Stimulated activated CD8-positive, alpha-beta memory T cell treated with anti-CD3 and anti-CD28 coated beads, Interleukin-2, amount 100 ng/mL, for 1 hour (primary cell): ENCODE measurements at places on chromosomes 5 and 9.

- no peak for DNase-seq
Measured at GRCh38 chr5:146947181-146947941, 68.8 kb upstream of the PPP2R2B start.

- no peak for DNase-seq
Measured at GRCh38 chr5:1642621-1643061, 118.9 kb upstream of the LPCAT1 start.

DNA sequence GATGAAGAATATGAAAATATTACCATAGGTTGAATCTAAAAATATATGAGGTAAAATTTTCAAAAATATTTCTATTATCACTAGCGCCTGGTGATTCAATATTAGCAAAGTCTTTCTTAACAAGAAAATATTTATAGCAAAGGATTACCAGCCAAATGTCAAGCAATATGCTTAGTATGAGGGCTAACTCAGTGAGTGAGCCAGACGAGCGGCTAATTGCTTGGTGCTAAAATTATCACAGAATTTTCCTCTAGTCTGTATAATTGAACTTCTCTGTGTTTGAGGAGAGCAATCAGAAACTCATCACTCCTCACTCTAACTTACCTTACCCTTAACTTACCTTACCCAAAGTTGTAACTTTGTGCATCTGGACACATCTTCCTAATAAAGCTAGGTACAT is 304.9 kb upstream of the PRR16 start:
- no peak for DNase-seq

DNA sequence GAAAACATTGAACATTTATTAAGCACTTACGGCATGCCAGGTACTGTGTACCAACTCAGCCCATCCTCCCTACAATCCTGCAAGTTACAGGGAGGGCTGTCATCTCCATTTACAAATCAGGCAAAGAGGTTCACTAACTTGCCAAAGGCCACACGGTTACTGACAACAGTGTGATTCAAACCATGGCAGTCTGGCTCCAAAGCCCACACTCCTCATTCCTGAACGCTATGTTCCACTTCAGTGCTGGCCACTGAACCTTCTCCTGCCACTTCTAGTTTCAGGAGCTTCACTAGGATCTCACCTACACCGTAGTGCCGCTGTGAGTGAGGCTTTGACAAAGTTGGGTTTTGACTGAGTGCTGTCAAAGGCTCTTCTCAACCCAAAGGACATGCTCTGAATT is 7.2 kb upstream of the LIFR start:
- DNase-seq, result no peak

DNA sequence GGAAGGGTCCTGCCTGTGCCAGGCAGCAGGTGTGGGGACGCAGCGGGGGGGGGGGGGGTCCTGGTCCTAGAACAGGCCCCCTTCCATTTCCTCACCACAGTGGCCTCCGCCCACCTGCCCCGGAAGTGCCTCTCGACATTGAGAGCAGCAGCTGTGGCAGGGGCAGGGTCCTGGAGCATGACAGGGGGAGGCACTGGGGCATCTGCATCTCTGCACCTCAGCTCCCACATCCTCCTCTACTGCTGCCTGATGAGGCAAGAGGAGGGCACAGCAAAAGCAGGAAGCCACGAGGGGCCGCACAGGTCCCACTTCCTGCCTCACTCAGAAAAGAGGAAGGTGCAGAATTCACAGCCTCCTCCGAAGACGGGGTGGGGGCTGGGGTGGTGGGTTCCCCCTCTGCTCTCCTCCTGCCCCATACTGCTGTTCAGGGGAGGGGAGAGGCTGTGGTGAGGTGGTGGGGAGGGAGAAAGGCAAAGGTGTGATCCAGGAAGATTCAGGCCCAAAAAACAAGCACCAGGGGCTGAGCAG is 14.8 kb downstream of the AKNA start:
- DNase-seq, result peak; percentile 59
